ENCODE measurements at places on chromosomes 12 and 14.

GRCh38 chr12:25926536-25926935 is 31.9 kb upstream of the RASSF8 start:
- no peaks in the 10 kb centered on the region for H3K36me3 ChIP-seq
- no peak overlapping the region for H3K4me3 ChIP-seq
- H3K27me3 ChIP-seq = no peaks in the 10 kb centered on the region
- H3K4me1 ChIP-seq = no peaks in the 10 kb centered on the region
- DNase-seq = no peak
- no peak overlapping the region for H3K27ac ChIP-seq

DNA sequence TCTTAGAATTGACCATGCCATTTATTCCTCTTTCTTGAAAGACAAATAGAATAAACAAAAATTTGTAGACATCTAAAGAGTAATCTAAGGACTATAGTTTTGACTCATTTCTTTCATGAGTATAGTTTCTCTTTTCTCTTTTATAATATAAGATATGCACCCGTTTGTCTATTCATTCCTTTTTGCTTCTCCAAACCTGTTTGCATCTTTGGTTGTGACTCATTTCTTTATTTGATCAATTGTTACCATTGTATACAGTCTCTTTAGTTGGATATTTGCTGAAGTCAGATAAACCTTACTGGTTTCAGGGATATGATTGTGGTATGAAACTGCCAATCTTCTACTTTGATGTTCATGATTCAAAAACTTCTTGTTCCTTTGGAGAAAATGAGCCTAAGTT is 268.7 kb downstream of the FBXL14 start:
- H3K27ac ChIP-seq = no peak overlapping the region
- no peaks in the 10 kb centered on the region for H3K4me1 ChIP-seq
- H3K4me3 ChIP-seq = no peak overlapping the region

GRCh38 chr12:54033106-54033979 is 493 bp downstream of the HOXC5 start:
- H3K4me3 ChIP-seq = no peak overlapping the region
- no peaks in the 10 kb centered on the region for H3K36me3 ChIP-seq
- DNase-seq = no peak
- H3K4me1 ChIP-seq = peaks cover 47% of the 10 kb centered on the region
- peaks cover 98% of the 10 kb centered on the region for H3K27me3 ChIP-seq

GRCh38 chr12:6226002-6226678 is 25.9 kb downstream of the CD9 start:
- no peak overlapping the region for H3K27ac ChIP-seq
- no peak overlapping the region for H3K4me3 ChIP-seq
- no peaks in the 10 kb centered on the region for H3K27me3 ChIP-seq

- H3K27ac ChIP-seq = no peak overlapping the region
- H3K4me1 ChIP-seq = no peaks in the 10 kb centered on the region
- no peaks in the 10 kb centered on the region for H3K36me3 ChIP-seq
- DNase-seq = no peak
- no peak overlapping the region for H3K4me3 ChIP-seq
These were observed 164.5 kb downstream of the MGAT4C start for GRCh38 chr12:86091681-86092080.

- no peak overlapping the region for H3K4me3 ChIP-seq
- DNase-seq = no peak
- H3K4me1 ChIP-seq = no peaks in the 10 kb centered on the region
- H3K27me3 ChIP-seq = peaks cover 9% of the 10 kb centered on the region
These were observed 16.0 kb upstream of the LRP6 start for GRCh38 chr12:12282761-12283425.

GRCh38 chr12:106380954-106381353 is 23.4 kb downstream of the POLR3B start:
- no peaks in the 10 kb centered on the region for H3K27me3 ChIP-seq
- H3K4me1 ChIP-seq = peaks cover 1% of the 10 kb centered on the region
- H3K27ac ChIP-seq = no peak overlapping the region
- no peak for DNase-seq
- H3K4me3 ChIP-seq = no peak overlapping the region

- H3K4me3 ChIP-seq = no peak overlapping the region
- H3K36me3 ChIP-seq = peaks cover 44% of the 10 kb centered on the region
- H3K27ac ChIP-seq = no peak overlapping the region
- peaks cover 11% of the 10 kb centered on the region for H3K4me1 ChIP-seq
- no peaks in the 10 kb centered on the region for H3K27me3 ChIP-seq
These were observed 68.3 kb downstream of the KDM2B start for GRCh38 chr12:121512561-121512960.

- no peak overlapping the region for H3K4me3 ChIP-seq
- no peaks in the 10 kb centered on the region for H3K27me3 ChIP-seq
- H3K36me3 ChIP-seq = no peaks in the 10 kb centered on the region
- DNase-seq = no peak
- no peaks in the 10 kb centered on the region for H3K4me1 ChIP-seq
These were observed 11.2 kb upstream of the LRIG3 start for GRCh38 chr12:58931518-58931917.

GRCh38 chr12:124231980-124232653 is 62.8 kb upstream of the RFLNA start:
- no peak for DNase-seq
- H3K4me1 ChIP-seq = no peaks in the 10 kb centered on the region
- H3K4me3 ChIP-seq = no peak overlapping the region
- H3K27ac ChIP-seq = no peak overlapping the region
- H3K27me3 ChIP-seq = no peaks in the 10 kb centered on the region

- H3K27ac ChIP-seq = no peak overlapping the region
- H3K4me3 ChIP-seq = no peak overlapping the region
- no peaks in the 10 kb centered on the region for H3K27me3 ChIP-seq
- DNase-seq = no peak
These were observed 16.9 kb upstream of the MYF6 start for GRCh38 chr12:80690513-80690912.

GRCh38 chr14:93061380-93062012 is 54.2 kb downstream of the ITPK1 start:
- no peak overlapping the region for H3K4me3 ChIP-seq
- no peaks in the 10 kb centered on the region for H3K36me3 ChIP-seq
- peaks cover 26% of the 10 kb centered on the region for H3K4me1 ChIP-seq
- no peaks in the 10 kb centered on the region for H3K27me3 ChIP-seq

GRCh38 chr12:96864335-96864734 is 42.7 kb upstream of the NEDD1 start:
- no peaks in the 10 kb centered on the region for H3K4me1 ChIP-seq
- no peak for DNase-seq
- no peak overlapping the region for H3K27ac ChIP-seq
- peaks cover 30% of the 10 kb centered on the region for H3K27me3 ChIP-seq
- H3K4me3 ChIP-seq = no peak overlapping the region
- no peaks in the 10 kb centered on the region for H3K36me3 ChIP-seq

DNA sequence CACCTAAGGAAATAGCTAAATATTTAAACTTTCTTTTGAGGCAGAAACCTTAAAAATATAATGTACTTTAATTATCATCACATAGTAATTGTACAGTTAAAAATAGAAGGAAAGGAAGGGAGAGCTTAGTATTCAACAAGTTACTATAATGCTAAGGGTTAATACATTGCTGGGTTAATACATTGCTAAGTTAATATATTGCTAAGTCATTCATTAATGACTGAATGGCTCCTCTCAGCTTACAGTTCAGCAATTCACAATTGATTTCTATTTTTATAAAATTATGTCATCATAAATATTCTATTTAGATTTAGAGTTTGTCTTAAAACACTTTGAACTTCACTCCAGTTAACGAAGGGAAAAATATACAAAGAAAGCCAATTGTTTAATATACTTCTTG is 207.9 kb downstream of the BMP4 start:
- DNase-seq = no peak
- H3K27ac ChIP-seq = no peak overlapping the region
- no peak overlapping the region for H3K4me3 ChIP-seq
- no peaks in the 10 kb centered on the region for H3K27me3 ChIP-seq
- no peaks in the 10 kb centered on the region for H3K4me1 ChIP-seq
- H3K36me3 ChIP-seq = no peaks in the 10 kb centered on the region

DNA sequence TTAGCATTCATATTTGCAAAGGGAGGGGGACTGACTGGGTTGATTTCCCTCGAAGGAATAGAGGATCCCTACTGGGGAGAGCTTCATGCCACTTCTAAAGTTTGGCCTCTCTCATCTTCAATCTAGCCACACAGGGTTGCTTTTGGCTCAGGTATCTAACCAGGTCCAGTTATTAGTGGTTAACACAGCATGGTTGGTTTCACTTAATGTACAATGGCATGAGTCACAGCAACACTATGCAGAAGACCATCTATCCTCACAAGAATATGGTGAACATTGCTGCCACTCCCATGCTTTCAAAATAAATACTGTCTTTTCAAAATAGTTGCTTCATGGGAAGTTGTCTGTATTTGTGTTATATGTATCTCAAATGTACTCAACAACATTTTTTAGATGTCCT is 6.6 kb upstream of the RAB3IP start:
- no peak overlapping the region for H3K4me3 ChIP-seq
- no peaks in the 10 kb centered on the region for H3K36me3 ChIP-seq
- no peak overlapping the region for H3K27ac ChIP-seq
- no peaks in the 10 kb centered on the region for H3K4me1 ChIP-seq
- no peak for DNase-seq
- no peaks in the 10 kb centered on the region for H3K27me3 ChIP-seq

- DNase-seq = no peak
- no peak overlapping the region for H3K27ac ChIP-seq
- no peak overlapping the region for H3K4me3 ChIP-seq
- H3K27me3 ChIP-seq = no peaks in the 10 kb centered on the region
- H3K4me1 ChIP-seq = no peaks in the 10 kb centered on the region
These were observed 166.3 kb upstream of the TRHDE start for GRCh38 chr12:72105849-72106248.

- no peak overlapping the region for H3K4me3 ChIP-seq
- peaks cover 3% of the 10 kb centered on the region for H3K4me1 ChIP-seq
- H3K27me3 ChIP-seq = no peaks in the 10 kb centered on the region
- no peak overlapping the region for H3K27ac ChIP-seq
- peaks cover 81% of the 10 kb centered on the region for H3K36me3 ChIP-seq
- no peak for DNase-seq
These were observed 5.9 kb upstream of the TPI1 start for GRCh38 chr12:6861391-6861790.

- no peaks in the 10 kb centered on the region for H3K4me1 ChIP-seq
- no peak overlapping the region for H3K4me3 ChIP-seq
- H3K36me3 ChIP-seq = no peaks in the 10 kb centered on the region
- H3K27me3 ChIP-seq = no peaks in the 10 kb centered on the region
- no peak for DNase-seq
These were observed 113.2 kb downstream of the DENND5B start for GRCh38 chr12:31477687-31478086.

- H3K4me3 ChIP-seq = no peak overlapping the region
- no peak for DNase-seq
- no peak overlapping the region for H3K27ac ChIP-seq
- H3K27me3 ChIP-seq = no peaks in the 10 kb centered on the region
These were observed 55.2 kb downstream of the NTF3 start for GRCh38 chr12:5487076-5487475.

- no peak overlapping the region for H3K27ac ChIP-seq
- H3K4me1 ChIP-seq = no peaks in the 10 kb centered on the region
- H3K27me3 ChIP-seq = no peaks in the 10 kb centered on the region
- no peak for DNase-seq
- H3K36me3 ChIP-seq = no peaks in the 10 kb centered on the region
These were observed 37.9 kb downstream of the B4GALNT3 start for GRCh38 chr12:497501-498160.

- no peaks in the 10 kb centered on the region for H3K27me3 ChIP-seq
- H3K4me3 ChIP-seq = no peak overlapping the region
- no peaks in the 10 kb centered on the region for H3K4me1 ChIP-seq
These were observed 77.5 kb upstream of the ATP2A2 start for GRCh38 chr12:110203546-110203945.

- no peak overlapping the region for H3K27ac ChIP-seq
- no peaks in the 10 kb centered on the region for H3K36me3 ChIP-seq
- peaks cover 34% of the 10 kb centered on the region for H3K4me1 ChIP-seq
These were observed 1.9 kb upstream of the DYNC1H1 start for GRCh38 chr14:101962503-101962874.

- no peak overlapping the region for H3K4me3 ChIP-seq
- no peak overlapping the region for H3K27ac ChIP-seq
- DNase-seq = no peak
- no peaks in the 10 kb centered on the region for H3K36me3 ChIP-seq
These were observed 101.8 kb downstream of the CMKLR1 start for GRCh38 chr12:108237272-108237671.

GRCh38 chr14:95787941-95788340 is 74.0 kb upstream of the TCL1A start:
- no peak for DNase-seq
- H3K27me3 ChIP-seq = no peaks in the 10 kb centered on the region
- no peak overlapping the region for H3K27ac ChIP-seq
- H3K36me3 ChIP-seq = no peaks in the 10 kb centered on the region
- no peaks in the 10 kb centered on the region for H3K4me1 ChIP-seq

DNA sequence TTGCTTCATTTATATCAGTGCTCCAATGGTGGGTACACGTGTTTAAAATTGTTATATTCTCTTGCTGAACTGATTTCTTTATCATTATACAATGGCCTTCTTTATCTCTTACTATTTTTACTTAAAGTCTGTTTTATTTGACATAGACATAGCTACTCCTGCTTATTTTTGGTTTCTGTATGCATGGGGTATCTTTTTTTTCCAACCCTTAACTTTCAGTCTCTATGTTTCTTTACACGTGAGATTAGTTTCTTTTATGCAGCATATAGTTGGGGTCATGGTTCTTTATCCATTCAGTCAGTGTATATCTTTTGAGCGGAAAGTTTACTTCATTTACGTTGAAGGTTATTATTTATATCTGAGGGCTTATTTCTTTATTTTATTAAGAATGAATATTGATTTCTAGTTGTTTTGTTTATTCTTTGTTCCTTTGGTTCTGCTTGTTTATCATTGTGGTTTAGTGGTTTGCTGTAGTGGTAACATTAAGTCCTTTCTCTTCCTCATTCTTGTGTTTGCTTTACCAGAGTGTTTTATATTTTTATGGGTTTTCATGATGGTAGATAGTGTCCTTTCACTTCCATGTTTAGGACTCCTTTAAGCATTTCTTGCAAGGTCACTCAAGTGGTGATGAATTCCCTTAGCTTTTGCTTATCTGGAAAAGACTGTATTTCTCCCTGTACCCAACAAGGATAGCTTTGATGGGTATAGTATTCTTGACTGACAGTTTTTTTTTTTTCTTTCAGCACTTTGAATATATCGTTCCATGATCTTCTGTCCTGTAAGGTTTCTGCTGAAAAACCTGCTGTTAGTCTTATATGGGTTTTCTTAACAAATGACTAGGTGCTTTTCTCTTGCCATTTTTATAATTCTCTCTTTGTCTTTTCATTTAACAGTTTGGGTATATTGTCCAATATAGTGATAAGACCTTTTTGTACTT is 38.3 kb upstream of the FAR2 start:
- no peak overlapping the region for H3K4me3 ChIP-seq
- H3K4me1 ChIP-seq = no peaks in the 10 kb centered on the region
- DNase-seq = no peak
- H3K27me3 ChIP-seq = no peaks in the 10 kb centered on the region
- H3K36me3 ChIP-seq = no peaks in the 10 kb centered on the region
- H3K27ac ChIP-seq = no peak overlapping the region

Data from CD4-positive, alpha-beta T cell (primary cell).